Stromal cell of bone marrow (primary cell): ENCODE measurements at places on chromosomes 4 and X.

DNA sequence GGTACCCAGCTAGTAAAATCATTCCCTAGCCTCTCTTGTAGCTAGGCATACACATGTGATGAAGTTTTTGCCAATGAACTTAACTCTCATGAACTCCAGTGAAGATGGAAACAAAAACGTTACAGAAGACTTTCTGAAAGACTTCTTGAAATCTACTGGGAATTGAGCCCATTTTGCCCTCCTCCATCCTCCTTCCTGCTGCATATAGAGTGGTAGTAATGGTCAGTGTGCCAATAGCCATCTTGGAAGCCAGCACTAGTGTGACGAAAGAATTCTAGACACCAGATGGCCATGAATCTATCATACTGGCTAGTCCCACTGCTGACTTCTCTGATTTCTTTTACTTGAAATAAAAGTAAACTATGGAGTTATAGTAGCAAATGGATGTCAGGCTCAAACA is 30.9 kb upstream of the PPA2 start:
- DNase-seq: no peak

- DNase-seq: no peak
Observed at GRCh38 chrX:96692890-96693289, 8.2 kb downstream of the DIAPH2 start.

GRCh38 chr4:27094783-27095182 is 234.1 kb downstream of the STIM2 start:
- no peak for DNase-seq

GRCh38 chrX:124250835-124251437 is 81.5 kb upstream of the TEX13D start:
- no peak for DNase-seq

- no peak for DNase-seq
Observed at GRCh38 chr4:577499-578450, 1.7 kb upstream of the TMEM271 start.

DNA sequence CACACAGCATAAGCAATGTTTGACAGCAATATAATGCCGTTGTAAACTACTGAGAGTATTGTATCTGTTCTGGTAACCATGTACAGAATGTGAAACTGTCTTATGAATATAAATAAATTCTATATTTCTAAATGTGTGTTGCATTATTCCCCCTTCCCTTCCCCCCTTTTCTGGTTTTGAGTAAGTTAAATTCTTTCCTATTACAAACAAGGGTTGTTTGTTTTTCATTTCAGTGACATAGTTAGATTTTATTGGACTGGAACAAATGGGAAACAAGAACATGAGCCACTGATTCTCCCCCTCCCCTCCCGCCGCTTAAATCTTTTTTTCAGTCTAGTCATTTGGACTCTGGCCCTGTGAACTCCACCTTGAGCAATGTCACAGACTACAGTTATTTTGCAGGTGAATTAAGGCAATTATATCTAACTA is 69.8 kb downstream of the GPAT3 start:
- DNase-seq: no peak

GRCh38 chr4:154528869-154529268 is 21.3 kb downstream of the PLRG1 start:
- DNase-seq: no peak
